ENCODE measurements at places on chromosomes 11 and 22.

DNA sequence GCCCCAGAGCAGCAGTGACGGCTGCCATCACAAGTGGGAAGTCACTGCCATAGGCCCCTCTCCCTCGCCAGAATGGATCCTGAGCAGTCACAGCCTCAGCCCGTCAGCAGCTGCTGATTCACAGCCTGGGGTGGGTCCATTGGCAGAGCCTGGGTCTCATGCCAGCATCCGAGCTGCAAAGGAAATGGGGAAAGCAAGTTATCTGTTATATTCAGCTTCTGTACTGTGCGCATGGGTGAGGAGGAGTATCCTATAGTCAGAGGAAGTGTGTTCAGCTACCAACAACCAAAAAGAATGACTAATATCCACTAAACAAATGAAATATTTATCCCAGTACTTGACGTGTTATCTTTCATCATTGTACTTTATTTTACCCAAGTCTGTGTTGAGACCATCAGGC lies 119.7 kb downstream of the RCN1 start:
- no peak for DNase-seq

DNA sequence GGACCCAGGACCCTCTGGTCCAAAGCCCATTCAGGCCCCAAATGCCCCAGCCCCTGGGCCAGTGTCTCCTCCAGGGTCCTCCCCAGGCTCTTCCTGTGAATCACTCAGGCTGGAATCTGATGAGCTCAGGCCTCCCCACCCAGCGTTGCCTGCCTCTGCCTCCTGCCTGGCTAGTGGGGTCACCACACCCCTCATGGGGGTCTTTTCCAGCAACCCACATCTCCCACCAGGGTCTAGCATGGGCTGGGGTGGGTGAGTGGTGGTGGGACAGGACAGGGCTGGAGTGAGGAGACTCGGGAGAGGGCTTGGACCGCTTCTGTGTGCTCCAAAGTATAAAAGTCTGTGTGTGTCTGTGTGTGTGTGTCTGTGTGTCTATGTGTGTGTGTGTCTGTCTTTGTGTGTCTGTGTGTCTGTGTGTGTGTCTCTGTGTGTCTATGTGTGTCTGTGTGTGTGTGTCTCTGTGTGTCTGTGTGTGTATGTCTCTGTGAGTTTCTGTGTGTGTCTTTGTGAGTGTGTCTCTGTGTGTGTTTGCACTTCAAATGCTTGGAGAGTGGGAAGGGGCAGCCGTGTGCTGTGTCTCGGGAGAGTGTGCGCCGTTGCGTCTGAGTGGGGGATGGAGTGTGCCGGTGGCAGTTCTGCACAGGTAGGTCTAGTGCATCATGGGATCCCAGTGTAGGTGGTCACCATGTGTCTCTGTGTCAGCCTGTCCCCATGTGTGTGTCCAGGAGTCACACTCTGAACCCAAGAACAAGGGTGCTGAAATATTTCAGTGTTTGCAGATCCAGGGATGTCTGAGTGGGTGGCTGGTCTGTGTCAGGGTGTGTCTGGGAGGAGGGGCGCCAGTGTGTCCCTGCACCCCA lies 8.8 kb downstream of the RIN1 start:
- DNase-seq = no peak

DNA sequence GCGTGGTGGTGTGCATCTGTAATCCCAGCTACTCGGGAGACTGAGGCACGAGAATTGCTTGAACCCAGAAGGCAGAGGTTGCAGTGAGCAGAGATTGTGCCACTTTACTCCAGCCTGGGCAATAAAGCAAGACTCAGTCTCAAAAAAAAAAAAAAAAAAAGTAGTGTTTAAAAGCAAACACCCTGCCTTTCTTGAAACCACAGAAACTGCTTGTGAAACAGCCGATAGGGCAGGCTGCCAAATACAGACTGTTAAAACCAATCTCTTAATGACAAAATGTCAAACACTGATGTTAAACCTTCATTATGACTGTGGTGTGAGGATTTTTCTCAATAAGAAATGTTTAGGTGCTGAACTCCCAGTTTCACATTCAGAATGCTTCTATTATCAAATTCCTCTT lies 27.3 kb downstream of the MARK2 start:
- DNase-seq = peak; percentile 48

GRCh38 chr11:44427432-44427831 lies 117.5 kb upstream of the ALX4 start:
- DNase-seq = no peak

- no peak for DNase-seq
Observed at GRCh38 chr11:87425391-87425790, 387.7 kb downstream of the TMEM135 start.
